Stimulated activated CD4-positive, alpha-beta T cell treated with anti-CD3 and anti-CD28 coated beads, TNF-alpha, amount 100 ng/mL, for 24 hours (primary cell): ENCODE measurements at places on chromosomes 2 and 18.

- no peak for DNase-seq
Measured at GRCh38 chr2:9092383-9093282, 89.1 kb upstream of the MBOAT2 start.

DNA sequence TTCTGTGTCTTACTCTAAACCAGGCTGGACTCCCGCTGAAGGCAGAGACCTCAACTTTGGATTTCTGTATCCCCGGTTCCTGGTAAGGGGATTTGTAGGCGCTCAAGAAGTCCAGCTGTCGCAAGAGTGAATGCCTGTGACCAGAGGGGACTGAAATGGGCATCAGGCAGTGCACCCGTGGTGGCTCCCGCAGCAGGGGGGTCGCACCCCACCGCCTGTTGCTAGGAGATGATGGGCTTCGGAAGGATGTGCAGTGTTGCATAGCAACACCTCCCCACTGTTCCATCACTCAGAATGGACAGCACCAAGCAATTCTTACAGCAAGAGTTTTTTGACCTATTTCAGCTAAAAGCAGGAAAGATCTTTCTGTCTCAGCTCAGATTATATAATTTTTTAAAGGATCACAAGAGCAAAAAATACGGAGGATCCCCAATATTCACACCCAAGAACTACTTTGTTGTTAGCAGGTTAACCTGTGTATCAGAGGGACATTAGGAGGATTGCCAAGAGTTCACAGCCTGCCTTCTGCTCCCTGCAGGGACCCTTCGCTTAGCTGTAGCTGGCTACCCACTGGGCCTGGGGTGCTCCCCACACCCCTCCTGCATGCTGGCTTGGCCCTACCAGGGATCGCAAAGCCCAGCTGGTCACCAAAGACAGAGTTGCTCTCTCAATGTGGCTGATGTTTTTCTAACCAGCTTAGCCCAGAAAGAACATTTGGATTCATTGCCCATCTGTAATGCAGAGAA lies 63.8 kb downstream of the SOWAHC start:
- DNase-seq, result no peak

- no peak for DNase-seq
Measured at GRCh38 chr2:235889302-235889630, 278.9 kb downstream of the GBX2 start.

DNA sequence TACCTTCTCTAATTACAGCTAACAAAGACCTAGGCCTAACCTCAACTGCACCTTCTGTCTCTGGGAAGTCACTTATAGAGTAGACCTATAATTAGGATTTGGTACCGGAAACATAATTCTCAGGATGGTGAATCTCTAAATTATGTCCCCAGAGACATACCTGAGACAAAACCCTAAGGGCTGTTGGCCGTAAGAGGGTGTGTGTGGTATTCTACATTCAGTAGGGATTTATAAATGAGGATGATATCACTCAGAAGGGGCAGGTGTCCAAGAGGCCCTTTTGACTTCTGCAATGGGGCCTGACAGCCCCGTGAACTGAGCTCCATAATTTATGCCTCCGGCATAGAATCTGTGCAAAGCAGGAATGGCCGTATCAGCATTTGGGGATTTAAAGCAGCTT lies 13.5 kb upstream of the DARS1 start:
- no peak for DNase-seq
